Upper lobe of left lung (tissue), 6 donors: ENCODE measurements at places on chromosomes 1 and 21. TPM values are rescaled to one million over a fixed set of nuclear protein-coding genes. Genes with fewer than 3 reads are reported as not detected.

- no peak for DNase-seq
Measured at GRCh38 chr21:31855180-31855579, 17.6 kb upstream of the HUNK start.

DNA sequence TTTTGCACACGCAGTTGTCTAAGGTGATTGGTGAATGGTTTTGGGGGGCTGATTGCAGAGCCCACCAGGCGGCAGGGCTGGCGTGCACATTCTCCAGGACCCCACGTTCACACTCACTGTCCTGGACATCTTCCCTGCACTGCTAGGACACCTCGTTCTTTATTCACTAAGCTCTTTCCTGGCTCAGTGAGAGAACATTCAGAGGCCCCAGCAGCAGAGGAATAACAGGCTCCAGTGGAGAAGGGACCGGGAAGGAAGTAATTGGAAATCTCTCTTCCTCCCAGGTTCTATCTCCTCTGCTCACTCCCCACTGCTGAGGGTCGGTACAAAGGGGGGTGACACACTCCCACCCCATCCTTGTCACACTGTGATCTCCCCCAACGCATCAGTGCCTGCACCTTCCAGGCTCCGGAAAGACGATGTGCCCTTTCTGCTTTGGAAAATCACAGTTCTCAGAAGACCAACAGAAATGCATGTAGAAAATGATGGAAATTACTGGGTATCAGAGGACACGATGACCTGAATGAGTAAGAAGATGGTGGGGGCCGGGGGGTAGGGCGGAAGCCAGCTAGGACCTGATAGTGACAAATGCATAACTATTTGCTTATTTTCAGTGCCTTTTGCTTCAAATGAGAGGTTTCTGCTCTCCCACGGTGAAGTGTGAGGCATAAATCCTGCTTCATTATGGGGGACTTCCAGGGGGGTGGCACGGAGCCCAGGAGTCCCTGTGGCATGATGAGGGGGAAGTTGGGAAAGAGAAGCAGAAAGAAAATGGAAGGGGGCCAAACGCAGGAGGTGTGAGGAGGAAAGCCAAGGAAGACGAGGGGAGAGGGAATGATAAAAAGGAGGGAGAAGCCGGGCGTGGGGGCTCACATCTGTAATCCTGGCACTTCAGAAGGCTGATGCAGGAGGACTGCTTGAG, 25.2 kb upstream of the KIF26B start:
- DNase-seq, result no peak

DNA sequence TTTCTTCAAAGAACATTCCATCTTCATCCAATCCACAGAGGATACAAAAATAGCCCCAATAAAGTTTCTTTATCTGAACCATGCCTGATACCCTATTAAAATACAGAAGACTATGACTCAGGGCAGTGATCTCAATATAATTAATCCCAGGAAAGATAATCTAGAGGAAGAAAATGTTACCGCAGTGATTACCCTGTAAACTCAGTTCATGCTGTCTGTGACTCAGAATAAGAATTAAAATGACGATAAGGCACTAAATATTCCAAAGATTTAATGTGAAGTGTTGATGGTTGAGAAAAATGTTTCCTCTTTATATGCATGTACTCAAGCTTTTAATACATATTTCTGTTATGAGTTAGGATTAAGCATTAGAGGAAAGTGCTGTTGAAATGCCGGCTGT, 88.6 kb upstream of the LYPLAL1 start:
- no peak for DNase-seq

GRCh38 chr1:46724991-46725735, 6.2 kb upstream of the EFCAB14 start:
- no peak for DNase-seq

- DNase-seq, result no peak
Measured at GRCh38 chr1:160492617-160493016, 30.4 kb downstream of the SLAMF6 start.

CYP4A11 gene
- total RNA-seq, result not detected

FABP3 gene
- total RNA-seq, result 98.9 TPM
